ENCODE measurements at places on chromosomes 6 and 20.

DNA sequence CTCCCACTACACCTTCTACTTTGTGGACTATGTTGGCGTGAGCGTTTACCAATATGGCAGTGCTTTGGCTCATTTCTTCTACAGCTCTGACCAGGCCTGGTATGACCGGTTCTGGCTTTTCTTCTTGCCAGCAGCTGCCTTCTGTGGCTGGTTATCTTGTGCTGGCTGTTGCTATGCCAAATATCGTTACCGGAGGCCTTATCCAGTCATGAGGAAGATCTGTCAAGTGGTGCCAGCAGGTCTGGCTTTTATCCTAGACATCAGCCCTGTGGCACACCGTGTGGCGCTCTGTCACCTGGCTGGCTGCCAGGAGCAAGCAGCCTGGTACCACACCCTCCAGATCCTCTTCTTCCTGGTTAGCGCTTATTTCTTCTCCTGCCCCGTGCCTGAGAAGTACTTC is 16.5 kb upstream of the EFHC1 start:
- DNase-seq = peak; percentile 86

- DNase-seq = no peak
These were observed 470.5 kb upstream of the JAG1 start for GRCh38 chr20:11144114-11144950.

GRCh38 chr6:148466158-148466557 is 123.5 kb downstream of the SASH1 start:
- no peak for DNase-seq

DNA sequence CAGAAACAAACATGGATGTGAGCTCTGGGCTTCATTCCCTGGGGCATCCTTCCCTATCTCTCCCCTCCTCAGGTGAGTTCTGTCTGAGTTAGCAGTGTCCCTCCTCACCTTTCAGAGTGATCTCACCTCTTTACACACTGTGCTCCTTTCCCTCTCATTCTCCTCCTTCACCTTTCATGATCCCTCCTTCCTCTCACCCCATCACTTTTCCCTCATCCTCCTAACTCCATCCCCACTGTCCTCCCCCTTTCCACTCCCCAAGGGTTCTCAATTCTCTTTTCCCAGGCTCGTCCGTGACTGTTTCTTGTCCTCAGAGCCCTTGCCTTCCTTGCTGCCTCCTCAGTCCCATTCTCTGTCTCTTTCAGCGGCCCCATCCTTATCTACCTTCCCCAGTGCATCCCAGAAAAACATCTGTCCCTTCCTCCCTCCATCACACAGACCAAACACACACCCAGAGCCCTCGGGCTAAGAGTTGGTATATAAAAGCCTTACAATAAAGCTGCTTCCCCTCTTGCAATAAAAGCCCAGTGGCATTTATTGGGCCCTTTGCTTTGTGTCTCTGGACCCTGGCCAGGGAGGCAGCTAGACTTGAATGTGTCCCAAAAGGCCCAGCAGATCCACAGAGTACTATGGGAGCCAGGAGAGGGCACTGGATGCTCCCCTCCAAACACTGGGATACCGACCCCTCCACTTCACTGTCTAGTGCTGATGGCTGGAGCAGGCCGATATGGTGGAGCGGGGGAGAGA is 1.9 kb downstream of the RNF39 start:
- no peak for DNase-seq

- DNase-seq = no peak
These were observed 154.6 kb upstream of the SOX4 start for GRCh38 chr6:21438986-21439352.

GRCh38 chr20:57282670-57283361 is 16.4 kb upstream of the BMP7 start:
- no peak for DNase-seq

GRCh38 chr6:154868143-154868594 is 126.9 kb upstream of the TIAM2 start:
- DNase-seq = no peak

- DNase-seq = no peak
These were observed 71.6 kb upstream of the GLP1R start for GRCh38 chr6:38976801-38977500.

GRCh38 chr6:47865206-47865605 is 83.4 kb downstream of the OPN5 start:
- no peak for DNase-seq

DNA sequence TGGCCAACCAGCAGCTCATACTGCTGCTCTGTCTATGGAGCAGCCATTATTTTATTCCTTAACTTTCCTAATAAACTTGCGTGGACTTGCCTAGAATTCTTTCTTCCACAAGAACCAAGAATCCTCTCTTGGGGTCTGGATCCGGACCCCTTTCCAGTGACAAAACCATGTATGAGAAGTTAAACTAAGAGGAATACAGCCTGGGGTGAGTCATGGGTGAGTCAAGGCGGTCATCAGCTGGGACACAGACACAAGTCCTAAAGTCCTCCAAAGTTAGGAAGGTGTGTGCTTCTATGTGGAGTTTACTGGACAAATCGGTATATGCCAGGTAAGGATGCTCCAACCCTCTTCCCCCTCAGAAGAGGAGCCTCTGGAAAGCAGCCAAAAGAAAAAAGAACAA is 690.0 kb upstream of the CHD6 start:
- no peak for DNase-seq

GRCh38 chr6:41607736-41608135 is 30.5 kb upstream of the MDFI start:
- no peak for DNase-seq

DNA sequence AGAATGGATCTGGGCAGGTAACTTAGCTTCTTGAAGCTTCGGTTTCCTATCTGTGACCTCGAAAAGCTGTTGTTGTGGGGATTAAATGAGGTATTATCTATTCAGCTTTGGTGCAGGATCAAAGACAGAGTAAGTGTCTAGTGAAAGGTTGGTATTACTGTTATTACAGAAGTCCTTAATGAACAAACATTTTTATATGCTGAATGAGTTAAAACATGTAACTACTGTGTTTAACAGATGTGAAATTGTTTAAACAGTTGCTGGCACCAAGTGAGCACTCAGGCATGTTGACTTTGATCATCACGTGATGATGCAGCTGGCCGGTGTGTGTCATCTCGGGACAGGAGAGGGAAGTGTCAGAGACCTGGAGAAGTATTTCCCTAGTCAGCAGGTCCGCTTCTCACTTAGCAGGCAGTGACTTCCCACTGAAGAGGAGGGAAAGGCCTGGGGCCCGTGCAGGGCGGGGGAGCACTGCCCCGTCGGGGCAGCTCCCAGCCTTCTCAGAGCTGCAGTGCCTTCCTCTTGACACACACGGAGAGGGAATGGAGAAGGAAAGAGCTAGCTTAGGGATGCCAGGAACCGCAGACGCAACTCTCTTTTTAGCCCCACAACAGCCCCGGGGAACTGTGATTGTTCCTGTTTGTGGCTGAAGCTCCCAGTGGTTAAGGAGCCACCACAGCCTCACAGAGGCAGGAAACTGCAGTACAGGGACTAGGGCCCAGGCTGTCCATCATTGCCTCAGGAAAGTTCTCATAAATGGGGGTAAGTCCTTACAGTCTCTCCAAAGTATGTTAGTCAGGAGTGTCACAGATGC is 18.0 kb downstream of the TUBB2A start:
- no peak for DNase-seq

All from cerebellar nuclear complex (tissue), 1 donor.